ENCODE measurements at places on chromosomes 4 and X.
A peak's percentile ranks its signal among the peaks of the same experiment; 100 is the strongest.

- no peak for DNase-seq
Observed at GRCh38 chr4:137656661-137657060, 124.4 kb upstream of the PCDH18 start.

GRCh38 chr4:178082906-178083305 is 640.7 kb upstream of the AGA start:
- no peak for DNase-seq

DNA sequence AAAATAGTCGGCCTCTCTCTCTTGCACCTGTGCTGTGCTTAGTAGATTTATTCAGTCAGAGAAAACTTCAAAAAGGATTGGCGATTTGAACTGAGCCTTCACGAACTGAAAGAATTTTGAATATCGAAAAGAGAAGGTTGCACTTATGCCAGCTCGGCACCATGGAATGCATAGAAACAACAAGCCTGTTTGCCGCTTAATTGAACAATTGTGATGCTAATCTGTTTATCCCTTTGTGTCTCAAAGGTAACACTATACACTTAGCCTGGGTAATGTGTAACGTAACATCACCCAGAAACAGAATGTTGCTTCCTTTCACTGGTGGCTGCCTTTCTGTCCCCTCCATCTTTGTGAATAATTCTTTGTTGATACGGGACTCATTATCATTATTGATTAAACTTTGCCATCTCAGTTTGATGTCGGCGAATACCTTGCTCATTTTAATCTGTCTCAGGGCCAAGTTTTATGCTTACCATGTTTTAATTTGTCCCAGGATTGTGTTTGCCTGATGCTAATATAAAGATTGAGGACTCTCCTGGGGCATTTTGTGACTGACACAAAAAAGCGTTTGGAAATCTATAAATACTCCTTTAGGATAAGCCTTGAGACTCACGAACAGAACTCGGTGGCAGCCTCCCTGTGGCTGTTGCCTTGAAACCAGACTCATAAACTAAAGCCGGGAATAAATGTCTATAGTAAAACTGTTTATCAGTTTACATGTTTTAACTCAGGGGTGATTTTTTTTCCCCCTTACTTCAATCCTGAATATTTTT is 400.5 kb downstream of the RAPGEF2 start:
- no peak for DNase-seq

DNA sequence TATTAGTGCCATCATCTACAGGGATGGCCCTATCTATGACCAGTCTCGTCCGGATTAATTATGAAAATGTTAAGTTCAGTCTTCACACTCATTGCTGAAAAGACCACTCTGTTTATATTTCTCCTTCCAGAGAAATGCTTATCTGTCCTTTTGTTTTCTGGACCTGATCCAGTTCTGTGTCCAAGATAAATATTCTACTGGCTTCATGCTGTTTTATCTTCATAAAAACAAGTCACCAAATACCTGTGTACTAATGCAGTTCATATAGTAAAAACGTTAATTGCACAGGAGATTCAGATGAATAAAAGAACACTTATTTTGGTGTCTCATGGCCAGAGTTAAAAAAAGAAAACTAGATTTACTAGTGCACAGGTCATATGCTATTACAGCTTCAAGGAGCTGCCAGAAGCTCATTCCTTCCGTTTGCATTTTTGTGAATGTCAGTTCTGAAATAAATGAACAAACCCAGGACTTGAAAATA is 17.3 kb downstream of the FNIP2 start:
- DNase-seq: no peak

GRCh38 chr4:1795299-1796195 is 2.5 kb downstream of the FGFR3 start:
- DNase-seq: no peak

DNA sequence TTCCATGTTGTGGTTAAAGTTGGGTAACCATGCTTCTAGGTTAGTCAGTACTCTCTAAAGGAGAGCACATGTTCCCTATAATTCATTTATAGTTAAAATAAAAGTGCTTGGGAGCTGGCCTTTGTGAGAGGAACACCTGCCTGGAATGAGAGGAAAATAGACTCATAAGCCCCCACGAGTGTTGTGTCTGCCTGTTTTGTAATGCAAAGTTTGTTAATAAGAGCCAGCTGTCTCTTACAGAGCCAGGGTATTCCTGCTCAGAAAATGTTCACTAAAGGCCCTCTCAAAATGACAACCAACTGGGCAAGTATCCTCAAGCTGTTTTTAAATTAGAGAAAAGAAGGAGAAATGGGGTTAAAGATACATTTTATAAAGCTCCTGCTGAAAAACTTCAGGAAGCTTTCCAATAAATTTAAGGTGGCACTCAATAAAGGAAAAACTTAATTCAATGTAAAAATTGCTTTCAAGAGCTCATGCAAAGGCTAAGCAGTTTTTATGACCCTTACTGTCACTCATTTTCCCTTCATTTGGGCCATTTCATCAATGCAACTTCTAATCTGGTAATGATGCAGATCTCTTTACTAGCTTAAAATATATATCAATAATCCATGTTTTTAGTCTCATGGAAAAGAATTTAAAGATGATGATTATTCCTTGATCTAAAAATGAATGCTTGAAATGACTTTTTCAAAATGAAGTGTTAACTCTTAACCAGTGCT is 793.6 kb downstream of the STPG2 start:
- no peak for DNase-seq

DNA sequence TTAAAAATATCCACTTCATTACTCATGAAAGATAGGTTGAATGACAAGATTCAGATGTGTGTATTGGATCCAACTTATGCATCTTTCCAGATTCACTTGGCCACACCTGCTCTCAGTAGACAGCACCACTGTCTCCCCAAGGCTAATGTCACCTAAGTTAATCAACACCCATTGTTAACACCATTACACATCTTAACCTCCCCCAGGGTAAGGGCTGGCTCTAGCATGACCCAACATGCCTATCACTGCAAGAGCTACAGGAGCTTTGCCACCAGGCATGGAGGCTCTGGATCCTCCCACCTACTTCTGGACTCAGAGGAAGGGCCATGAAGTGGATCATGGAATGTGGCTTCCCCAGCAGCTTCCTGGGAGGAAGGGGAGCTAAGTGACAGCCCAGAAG is 32.8 kb upstream of the LSM6 start:
- no peak for DNase-seq

GRCh38 chr4:146793727-146794126 is 151.9 kb downstream of the TTC29 start:
- no peak for DNase-seq

DNA sequence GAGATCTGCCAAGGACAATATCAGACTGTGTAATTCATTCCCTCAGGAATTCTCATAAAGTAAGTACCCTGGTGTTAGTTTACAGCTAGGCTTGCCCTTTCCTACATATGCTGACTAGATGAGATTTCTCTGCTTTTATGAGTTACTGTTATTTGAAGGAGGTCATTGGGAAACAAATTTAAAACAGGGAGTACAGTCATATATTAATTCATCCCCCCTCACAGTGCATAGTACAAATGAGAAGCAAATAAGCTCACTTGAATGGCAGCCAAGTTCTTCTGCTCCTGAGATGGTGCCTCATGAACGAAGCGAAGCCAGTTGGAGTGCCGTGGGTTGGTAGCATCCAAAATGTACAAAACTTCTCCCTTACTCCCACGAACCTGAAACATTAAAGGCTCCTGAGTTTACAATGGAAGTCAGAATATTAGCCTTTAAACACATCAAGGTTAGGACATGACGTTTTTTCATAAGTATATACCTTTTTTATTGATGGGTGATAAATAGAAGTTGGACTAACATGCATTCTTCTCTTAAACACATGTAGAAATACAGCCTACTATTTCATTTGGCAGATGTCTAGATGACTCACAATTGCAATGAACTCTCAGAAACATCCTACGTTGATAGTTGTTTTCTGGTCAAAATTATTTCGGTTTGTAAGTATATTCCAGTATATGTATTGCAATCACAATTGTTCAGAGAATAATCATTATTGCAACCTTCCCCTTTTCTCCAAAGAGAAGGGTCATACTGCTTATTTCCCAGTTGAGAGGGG is 69.2 kb downstream of the PRDM5 start:
- DNase-seq: no peak

DNA sequence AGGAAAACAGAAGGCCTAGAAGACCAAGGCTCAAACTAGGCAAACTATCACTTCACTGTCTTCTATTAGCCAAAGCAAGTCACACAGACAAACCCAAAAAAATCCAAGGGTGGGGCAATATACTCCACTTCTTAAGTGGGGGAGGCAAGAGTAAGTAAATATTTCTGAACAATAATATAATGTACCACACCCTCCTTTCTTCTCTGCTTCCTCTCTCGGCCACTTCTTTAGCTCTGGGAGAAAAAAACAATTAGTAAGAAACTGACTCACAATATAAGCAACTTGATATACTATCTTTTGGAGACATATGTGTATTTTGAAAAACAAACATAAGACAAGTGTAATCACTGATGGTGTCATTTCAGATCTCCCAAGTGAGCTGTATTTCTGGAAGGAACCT is 14.8 kb downstream of the DCAF8L1 start:
- no peak for DNase-seq

DNA sequence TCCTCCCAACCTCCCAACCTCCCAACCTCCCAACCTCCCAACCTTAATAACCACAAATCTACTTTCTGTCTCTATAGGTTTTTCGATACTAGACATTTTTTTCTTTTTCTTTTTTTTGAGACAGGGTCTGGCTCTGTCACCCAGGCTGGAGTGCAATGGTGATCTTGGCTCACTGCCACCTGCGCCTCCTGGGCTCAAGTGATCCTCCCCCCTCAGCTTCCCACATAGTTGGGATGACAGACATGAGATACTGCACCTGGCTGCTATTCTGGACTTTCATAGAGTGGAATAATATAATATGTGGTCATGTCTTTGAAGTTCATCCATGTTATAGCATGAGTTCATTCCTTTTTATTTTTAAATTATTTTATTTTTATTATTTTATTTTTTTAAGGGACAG is 39.5 kb upstream of the ZFX start:
- DNase-seq: no peak

GRCh38 chr4:138915756-138916155 is 99.8 kb upstream of the NOCT start:
- DNase-seq: no peak

DNA sequence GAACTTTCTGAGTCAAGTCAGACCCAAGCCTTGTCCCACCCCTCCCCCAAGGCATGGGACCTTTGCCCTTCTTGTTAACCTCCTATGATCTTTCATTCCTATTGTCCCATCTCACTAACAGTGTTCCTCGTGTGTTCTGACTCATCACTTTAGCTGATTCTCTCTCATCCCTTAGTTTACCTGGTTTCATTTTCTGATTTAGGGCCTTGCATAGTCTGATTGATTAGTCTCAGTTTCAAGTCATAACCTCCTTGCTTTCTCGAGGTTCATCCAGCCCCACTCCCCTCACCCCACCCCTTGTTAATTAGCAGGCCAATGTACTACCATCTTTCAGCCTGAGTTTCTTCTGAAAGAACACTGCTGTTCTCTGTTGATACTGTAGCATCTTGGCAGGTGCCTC is 517.4 kb downstream of the RPA4 start:
- DNase-seq: no peak

DNA sequence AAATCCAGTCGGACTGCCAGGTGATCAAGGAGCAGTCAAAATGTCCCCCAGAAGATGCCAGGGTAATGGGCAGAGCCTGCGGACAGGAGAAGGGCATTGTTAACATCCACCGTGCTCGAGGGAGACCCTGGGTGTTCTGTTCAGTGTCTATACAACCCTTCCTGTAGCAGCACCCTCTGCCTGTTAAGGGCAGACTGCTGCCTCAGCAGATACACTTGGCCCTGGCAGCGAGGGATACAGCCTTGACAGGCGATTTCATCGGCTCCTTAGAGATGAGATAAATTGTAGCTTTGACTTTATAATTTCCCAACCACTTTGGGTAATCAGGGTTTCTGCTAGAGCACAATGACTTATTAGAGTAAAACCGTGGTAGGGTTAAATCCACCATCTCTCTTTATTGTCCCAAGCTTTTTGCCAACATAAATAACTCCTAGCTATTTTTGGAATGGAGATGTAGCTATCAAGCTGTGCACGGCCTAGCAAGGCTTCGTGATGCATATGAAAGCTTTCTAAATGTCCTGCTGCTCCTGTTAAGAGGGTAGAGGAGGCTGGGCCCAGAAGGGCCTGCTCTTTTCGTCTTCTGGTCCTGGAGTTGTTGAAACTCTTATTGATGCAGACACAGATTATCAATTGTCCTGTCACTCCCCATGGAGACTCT is 195.9 kb downstream of the CPEB2 start:
- DNase-seq: no peak

DNA sequence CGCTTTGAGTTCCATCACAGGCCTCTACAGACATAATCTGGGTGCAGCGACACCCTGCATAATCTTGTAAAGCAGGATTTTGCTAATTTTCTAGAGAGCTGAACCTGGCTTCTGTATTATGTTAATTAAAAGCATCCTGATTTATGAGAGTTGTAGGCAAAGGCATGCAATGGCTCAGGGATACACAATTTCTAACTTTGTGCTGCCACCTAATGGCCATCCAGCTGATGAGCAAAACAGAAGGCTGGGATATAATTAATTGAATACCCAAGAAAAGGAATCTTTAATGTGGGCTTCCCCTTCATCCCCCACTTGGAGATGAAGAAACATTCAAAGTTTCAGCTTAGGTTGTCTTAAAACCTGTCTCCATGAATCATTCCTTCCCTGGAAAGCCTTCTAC is 78.1 kb downstream of the BMP15 start:
- DNase-seq: no peak

DNA sequence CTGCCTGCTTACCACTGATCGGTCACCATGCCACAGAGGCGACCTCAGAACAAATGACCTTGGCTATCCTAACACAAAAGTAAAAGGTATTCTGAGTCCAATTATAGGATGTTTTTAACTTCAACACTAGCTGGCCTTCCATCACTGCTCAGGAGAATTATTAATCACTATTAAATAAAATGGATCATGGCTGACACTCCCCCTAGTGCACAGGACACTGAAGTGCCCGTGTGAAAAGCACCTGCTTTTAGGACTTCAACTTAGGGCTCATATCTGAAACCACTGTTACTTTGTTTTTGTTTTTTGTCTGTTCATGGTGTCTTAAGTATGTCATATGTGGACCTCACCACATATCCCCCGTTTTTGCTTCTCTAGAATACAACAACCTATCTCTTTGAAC is 33.9 kb downstream of the STX18 start:
- no peak for DNase-seq

DNA sequence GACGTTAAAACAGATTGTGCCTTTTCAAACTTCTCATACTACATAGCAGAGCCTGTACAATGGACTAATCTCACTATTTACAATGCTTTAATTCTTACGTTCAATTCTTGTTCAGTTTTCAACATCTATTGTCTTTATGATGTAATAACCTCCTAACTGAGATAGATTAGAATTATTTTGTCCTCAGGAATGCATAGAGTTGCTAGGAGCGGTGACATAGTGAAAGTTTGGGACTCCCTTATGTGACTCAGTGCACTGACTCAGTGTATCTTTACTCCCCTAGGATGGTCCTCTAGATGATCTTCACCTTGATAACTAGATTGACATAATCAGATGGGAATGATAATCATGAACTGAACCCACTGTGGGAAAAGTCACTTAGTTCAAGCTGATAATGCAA is 151.5 kb downstream of the VEGFC start:
- no peak for DNase-seq

- no peak for DNase-seq
Observed at GRCh38 chr4:53043055-53043454, 180.9 kb downstream of the RASL11B start.

GRCh38 chrX:110407910-110408545 is 49.4 kb downstream of the RTL9 start:
- DNase-seq: peak; percentile 65

GRCh38 chr4:177023951-177024350 is 231.2 kb upstream of the VEGFC start:
- no peak for DNase-seq

GRCh38 chrX:131675596-131676194 is 131.8 kb downstream of the OR13H1 start:
- DNase-seq: no peak

GRCh38 chrX:66680451-66680850 is 41.6 kb upstream of the EDA2R start:
- DNase-seq: no peak
